ENCODE measurements at places on chromosomes 4 and X.

DNA sequence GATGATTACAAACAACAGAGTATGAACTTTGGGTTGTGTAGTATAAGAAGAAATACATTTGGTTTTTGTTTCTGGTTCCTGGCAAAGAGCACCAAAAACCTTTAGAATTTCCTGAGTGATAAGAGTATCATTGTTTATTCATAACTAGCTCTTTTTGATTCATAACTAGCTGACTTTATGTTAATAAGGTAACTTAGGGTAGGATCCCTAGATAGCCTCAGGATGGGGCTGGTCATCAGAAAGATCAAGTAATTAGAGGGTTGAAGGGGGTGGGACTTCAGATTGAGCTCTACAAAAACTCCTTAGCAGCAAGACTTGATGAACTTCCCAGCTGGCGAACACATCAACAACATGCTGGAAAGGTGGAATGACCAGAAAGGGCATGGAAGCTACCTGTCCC is 166.5 kb downstream of the SCFD2 start:
- no peak for DNase-seq

- DNase-seq: no peak
Observed at GRCh38 chr4:112290341-112290740, 4.6 kb upstream of the TIFA start.

GRCh38 chr4:2792711-2793585 is at the start of gene SH3BP2:
Gene SH3BP2, plus strand, starts transcription at chr4:2793085. Its CDS starts 27,533 bp downstream, at chr4:2820618.
- peak; percentile 75 for DNase-seq

DNA sequence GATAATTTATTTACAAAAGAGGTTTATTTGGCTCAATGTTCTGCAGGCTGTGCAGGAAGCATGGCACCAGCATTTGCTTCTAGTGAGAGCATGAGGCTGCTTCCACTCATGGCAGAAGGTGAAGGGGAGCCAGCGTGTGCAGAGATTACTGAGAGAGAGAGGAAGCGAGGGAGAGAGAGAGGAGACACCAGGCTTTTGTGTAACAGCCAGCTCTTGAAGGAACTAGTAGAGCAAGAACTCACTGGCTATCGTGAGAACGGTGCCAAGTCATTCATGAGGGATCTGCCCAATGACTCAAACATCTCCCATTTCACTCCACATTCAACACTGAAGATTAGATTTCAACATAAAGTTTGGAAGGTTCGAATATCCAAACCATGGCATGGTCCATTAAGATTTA is 12.7 kb downstream of the GUCY1A1 start:
- DNase-seq: no peak

GRCh38 chr4:4427121-4427870 is 40.4 kb downstream of the NSG1 start:
- DNase-seq: no peak

- DNase-seq: no peak
Observed at GRCh38 chr4:38791010-38791409, 8.2 kb upstream of the TLR10 start.

DNA sequence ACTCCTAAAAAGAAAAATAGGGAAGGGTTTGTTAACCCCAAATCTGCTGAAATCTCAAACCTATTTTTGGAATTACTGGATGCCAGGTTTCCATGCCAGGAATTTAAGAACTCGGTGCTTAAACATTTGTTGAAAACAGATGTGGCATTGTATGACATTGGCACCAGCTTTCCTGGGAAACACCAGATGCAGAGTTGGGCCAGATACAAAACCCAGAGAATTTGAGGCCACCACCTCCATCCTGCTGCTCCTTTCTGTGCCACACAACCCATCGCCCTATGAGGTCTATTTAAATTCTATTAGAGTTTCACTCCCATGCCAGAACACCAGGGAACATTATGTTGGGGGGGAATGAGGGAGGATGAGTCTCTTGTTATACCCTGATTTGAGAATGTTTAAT is 71.7 kb downstream of the ARAP2 start:
- DNase-seq: no peak

GRCh38 chrX:53449632-53450031 is 15.5 kb upstream of the HSD17B10 start:
- DNase-seq: no peak

DNA sequence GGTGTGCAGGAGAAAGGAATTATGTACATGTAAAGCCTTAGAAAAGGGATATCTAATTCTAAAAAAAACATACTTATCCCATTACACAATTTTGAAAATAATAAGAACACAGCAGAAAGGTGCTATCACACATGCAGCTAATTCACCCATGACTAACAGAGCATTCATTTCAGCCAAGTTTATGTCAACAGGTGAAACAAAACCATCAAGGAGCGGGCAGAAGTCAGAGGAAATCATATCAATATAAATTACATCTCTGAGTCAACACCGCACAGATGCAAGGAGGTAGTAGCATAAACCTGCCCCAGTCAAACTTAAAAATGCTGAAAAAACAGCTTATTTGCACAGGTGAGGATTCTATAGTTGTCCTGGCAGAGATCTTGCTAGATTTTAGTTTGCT is 197.9 kb downstream of the PRDM5 start:
- DNase-seq: no peak

- DNase-seq: no peak
Observed at GRCh38 chrX:10617186-10617998, 3.0 kb downstream of the MID1 start.

- DNase-seq: no peak
Observed at GRCh38 chrX:112967341-112967740, 126.7 kb upstream of the AMOT start.

GRCh38 chr4:139762720-139763119 is 97.1 kb downstream of the MGST2 start:
- DNase-seq: no peak

DNA sequence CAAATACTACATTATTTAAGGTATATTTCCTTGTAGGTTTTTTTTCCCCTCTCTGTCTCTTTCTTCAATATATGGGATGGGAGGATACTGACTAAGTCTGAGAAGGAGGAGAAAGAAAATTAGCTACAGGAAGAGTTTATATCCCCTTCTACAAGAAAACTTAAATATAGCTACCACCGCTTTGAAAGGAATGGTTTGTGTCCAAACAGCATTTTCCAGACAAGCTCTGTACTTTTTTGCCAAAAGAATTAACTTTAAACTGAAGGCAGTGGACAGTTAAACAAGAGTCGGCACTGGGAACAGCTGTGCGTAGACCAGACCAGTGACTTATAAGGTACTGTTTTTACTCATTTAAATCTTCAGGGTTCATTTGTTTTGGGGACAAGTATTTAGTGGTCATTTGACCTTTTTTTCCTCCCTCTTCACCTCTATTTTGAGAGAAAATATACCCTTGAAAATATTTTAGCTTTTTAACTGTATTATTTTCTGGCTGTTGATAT is 303.7 kb downstream of the ARHGAP24 start:
- DNase-seq: no peak

- DNase-seq: no peak
Observed at GRCh38 chr4:116323606-116324005, 761.8 kb downstream of the TRAM1L1 start.

GRCh38 chrX:130060122-130061069 is 49.9 kb downstream of the ELF4 start:
- DNase-seq: peak; percentile 83

DNA sequence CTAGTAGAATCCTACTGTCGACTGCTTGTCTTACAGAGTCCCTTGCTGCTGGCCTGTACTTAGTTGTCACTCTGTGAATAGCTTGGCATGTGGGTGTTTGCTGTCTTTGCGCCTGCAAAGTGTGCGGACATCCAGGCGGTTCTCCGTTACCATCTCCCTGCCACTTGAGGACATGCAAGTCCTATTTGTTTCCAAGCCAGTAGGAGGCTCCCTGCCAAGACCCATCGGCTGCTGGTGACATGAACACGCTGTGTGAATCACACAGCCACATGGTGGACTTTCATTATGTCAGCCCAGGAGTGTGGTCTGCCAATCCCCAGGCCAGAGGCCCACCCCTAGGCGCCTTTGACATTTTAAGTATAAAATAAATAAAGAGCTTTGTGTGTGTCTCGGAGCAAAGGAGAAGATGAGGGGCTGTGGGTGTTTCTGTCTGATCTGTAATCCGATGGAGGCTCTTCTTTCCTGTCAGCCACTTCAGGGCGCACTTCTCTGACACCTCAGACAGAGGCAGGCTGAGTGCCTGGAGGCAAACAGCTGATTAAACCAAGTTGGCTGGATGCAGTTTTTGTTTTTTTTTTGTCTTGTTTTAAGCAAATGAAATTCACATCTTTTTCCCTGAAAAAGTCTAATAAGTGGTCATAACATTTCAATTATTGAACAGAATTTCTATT is 51.5 kb downstream of the ALPK1 start:
- no peak for DNase-seq

GRCh38 chrX:21723814-21724213 is 34.1 kb downstream of the SMPX start:
- no peak for DNase-seq

- DNase-seq: no peak
Observed at GRCh38 chrX:154828016-154828408, 6.5 kb downstream of the SMIM9 start.

DNA sequence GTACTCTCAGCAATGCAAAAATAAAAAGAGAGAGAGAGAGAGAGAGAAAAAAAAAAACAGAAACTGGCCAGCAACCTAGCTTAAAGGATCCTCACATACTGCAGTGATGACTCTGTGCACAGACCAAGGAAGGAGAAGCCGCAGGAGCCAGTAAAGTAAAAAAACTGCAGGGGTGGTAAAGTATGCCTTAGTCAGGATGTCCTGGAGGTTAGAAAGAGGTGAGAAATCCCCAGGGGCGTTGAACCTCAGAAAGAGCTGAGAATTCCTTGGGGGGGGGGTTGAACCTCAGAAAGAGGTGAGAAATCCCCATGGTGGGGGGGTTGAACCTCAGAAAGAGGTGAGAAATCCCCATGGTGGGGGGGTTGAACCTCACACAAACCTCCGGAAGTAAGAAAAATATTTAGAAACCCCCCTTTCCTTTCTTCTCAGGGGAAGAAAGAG is 48.0 kb downstream of the MAGEA9 start:
- DNase-seq: peak; percentile 31

DNA sequence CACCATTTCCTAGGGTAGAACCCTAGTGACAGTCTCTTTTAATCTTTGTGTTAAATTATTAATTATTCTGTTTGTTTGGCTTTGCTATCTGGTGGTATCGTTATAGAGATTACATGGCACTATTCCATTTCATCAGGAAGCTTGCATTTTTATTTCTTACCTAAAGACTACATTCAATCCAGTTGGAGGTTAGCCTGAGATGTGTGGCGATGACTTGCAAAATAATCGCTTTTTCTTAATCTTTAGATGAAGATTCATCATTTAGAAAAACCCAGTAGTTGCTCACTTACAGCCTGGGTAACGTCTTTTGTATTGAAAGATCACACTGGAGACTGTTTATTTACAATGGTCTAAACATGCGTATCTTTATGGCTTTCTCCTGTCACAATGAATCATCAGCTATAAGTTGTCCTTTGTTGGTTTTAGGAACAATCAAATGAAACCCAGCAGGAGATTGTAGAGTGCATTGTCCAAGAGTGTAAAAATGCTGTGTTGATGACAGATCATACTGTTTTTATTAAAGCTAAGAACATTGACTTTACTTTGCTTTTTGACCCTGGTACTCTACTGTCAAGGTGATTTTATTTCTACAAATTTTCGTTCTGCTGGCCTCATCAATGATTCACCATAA is 281.7 kb upstream of the PITX2 start:
- DNase-seq: no peak

GRCh38 chr4:184475096-184475461 is 729 bp upstream of the IRF2 start:
- peak; percentile 66 for DNase-seq

GRCh38 chr4:81562093-81562492 is 90.4 kb upstream of the RASGEF1B start:
- DNase-seq: no peak

- peak; percentile 53 for DNase-seq
Observed at GRCh38 chr4:77600521-77601451, 4.8 kb upstream of the CXCL13 start.

DNA sequence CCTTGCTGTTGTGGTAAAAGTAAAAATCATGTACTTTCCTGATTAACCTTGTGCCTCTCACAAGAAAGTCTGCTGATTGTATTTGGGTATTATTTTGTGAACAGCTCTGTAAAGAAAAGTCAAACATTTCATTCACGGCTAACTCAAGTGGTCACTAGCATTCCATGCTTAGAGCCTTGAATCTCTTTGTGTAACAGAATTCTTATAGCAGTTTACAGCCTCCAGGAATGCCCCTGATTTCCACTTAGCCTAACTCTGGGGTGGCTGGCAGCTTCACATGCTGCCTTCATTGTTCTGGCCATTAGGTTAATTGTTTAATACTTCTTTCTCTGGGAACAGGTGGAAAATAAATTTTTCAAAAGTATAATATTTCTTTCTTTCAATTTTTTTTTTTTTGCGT is 226.7 kb downstream of the RBMX2 start:
- no peak for DNase-seq

DNA sequence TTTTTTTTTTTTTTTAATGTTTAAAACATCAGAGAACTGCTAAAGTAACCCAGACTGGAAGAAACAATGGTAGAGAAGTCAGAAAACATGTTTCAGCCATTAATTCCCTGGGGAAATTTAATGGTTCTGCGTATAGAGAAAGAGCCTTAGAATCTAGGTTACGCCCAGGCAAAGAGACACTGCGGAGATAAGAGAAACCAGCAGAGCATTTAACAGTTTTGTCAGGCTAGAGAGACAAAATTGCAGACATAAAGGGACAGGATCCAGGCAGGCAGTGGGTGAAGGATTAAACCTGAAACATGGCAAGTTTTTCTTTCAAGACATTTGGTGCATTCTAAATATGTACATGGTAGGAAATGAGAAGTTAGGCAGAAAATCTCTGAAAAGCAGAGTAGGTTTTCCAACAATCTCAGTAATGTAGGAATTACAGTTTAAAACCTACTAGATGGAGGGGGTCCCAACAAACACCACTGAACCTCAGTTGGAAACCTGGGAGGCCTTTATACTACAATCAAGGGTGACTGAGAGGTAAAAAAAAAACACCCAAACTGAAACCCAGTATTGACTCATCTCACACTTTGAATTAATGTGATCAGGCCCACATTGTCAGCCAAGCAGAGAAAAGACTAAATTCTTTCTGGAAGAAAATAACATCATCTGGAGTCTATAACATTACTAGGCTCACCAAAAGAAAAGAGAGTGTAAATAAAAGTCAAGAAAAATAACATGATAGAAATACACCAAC is 254.2 kb upstream of the NWD2 start:
- no peak for DNase-seq

- no peak for DNase-seq
Observed at GRCh38 chr4:155008389-155008788, 200.0 kb upstream of the NPY2R start.
